Activated CD4-positive, alpha-beta T cell treated with anti-CD3 and anti-CD28 coated beads, Interleukin-2, amount 50 U/mL, for 1 hour (primary cell): ENCODE measurements at places on chromosomes 12 and 14.
A peak's percentile ranks its signal among the peaks of the same experiment; 100 is the strongest.

- no peak for DNase-seq
These were observed 21.5 kb upstream of the MMP17 start for GRCh38 chr12:131806674-131807073.

GRCh38 chr14:103304706-103305105 is 29.3 kb upstream of the EIF5 start:
- no peak for DNase-seq

DNA sequence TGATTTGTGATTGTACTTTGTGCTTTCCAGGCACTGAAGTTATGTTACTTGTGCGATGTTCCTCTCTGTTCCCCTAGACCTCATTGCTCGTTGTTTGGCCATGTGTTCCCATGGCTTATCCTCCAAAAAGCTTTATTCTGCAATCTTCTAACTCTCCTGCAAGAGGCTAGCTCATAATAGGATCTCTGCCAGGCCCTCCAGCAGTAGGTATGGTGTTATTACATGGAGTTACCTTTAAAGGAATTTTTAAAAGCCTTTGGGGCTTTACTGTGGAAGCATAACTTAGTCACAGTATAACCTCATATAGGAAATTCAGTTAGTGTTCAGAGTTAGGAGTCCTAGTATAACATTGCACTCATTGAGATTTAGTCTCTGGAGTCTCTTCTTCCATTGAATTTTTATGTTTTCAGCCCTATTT is 292.3 kb downstream of the RAD51B start:
- DNase-seq: no peak

- DNase-seq: no peak
These were observed 76.9 kb downstream of the VWF start for GRCh38 chr12:6047249-6048237.

- DNase-seq: peak; percentile 19
These were observed 516 bp downstream of the ANKRD9 start for GRCh38 chr14:102508774-102509745.

DNA sequence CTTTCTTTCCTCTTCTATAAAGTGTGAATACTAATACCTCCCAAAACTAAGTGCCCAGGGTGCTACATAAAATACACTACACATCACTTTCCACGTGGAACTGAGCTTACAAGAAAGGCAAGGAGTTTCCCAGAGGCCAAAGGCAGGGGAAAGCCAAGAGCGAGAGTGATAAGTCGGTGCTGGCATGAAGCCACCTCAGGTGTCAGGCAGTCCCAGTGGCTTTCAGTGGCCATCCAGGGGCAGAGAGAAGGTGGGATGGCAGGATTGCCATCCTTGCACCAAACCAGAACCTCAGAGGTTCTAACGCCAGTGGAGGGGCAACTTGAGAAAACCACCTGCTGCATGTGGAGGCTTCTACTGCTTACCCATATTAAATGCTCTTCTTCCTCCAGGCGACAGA is 79.7 kb upstream of the DIO3 start:
- DNase-seq: no peak

DNA sequence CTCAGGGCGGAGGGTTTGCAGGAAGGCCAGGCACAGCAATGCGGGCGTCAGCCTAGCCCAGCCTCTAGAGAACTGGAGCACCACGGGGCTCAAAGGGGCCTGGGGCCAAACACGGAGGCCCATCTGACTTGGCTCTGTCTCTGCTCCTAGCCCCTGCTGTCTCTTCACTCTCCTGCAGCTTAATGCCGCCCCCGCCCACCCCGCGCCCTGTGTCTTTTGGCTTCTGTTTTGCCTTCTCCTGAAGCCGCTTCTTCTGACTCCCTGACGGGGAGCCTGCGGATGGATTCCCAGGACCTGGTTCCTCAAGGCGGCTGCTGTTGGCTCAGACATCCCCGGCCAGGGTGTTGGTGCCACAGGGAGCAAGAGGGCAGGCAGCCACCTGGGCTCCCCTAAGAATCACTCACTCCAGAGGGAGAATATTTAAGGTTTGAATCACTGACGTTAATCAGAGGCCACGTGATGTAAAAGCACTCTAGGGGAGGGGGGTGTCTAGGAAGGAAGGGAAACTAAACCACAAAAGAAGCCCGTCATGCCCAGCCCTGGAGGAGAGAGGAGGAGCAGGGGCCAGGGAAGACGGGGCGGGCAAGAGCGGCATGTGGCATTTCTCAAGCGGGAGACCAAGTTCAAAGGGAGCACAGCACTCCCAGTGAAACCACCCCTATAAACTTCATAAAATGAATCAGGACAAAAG is 36.9 kb upstream of the PRMT8 start:
- DNase-seq: no peak

- DNase-seq: no peak
These were observed 358.4 kb downstream of the DPF3 start for GRCh38 chr14:72535485-72535884.

DNA sequence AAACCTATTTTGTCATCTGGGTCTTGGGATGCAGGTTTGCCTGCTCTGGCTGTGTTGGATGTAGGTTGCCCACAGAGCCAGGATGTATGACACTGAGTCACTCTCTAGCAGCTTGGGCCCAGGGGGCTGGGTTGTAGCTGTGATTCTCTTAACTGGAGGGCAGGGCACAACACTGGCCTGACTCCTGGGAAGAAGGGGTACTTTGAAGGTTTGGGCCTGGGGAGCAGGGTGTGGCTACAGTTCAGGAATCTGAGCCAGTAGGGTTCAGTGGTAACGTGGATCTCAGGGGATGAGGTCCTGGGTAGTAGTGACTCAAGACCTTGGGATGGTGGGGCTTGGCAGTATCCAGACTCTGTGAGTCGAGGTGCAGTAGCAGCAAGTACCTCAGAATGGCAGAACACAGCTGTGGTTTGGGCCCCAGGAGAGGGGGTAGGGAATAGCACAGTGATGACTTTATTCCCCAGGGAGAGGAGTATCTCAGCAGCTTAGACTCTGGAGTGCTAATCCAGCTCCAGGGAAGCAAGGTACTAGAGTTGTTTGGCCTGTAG is 25.7 kb downstream of the TBC1D15 start:
- DNase-seq: no peak

- DNase-seq: peak; percentile 16
These were observed 4.4 kb upstream of the C1RL start for GRCh38 chr12:7113389-7113871.

- no peak for DNase-seq
These were observed 138.5 kb downstream of the KTN1 start for GRCh38 chr14:55718551-55718950.

DNA sequence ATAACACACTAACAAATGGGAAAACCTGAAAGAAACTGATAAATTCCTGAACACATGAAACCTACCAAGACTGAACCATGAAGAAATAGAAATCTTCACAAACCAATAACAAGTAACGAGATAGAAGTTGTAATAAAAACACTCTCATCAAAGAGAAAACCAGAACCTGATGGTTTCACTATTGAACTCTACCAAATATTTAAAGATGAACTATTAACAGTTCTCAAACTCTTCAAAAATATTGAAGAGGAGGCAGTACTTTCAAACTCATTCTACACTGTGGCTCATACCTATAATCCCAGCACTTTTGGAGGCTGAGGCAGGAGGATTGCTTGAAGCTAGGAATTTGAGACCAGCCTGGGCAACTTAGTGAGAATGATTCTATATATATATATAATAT is 48.4 kb upstream of the TMTC2 start:
- no peak for DNase-seq

- DNase-seq: no peak
These were observed 6.0 kb upstream of the KRT4 start for GRCh38 chr12:52819731-52820510.

- no peak for DNase-seq
These were observed 39.9 kb upstream of the DHRS7 start for GRCh38 chr14:60204843-60205774.

GRCh38 chr12:114876968-114877680 is 193.1 kb upstream of the TBX3 start:
- no peak for DNase-seq

GRCh38 chr14:103928011-103928890 is at the start of gene TDRD9:
Gene TDRD9 (plus strand): TSS chr14:103928456. CDS start chr14:103928510, 54 bp downstream.
- DNase-seq: no peak

DNA sequence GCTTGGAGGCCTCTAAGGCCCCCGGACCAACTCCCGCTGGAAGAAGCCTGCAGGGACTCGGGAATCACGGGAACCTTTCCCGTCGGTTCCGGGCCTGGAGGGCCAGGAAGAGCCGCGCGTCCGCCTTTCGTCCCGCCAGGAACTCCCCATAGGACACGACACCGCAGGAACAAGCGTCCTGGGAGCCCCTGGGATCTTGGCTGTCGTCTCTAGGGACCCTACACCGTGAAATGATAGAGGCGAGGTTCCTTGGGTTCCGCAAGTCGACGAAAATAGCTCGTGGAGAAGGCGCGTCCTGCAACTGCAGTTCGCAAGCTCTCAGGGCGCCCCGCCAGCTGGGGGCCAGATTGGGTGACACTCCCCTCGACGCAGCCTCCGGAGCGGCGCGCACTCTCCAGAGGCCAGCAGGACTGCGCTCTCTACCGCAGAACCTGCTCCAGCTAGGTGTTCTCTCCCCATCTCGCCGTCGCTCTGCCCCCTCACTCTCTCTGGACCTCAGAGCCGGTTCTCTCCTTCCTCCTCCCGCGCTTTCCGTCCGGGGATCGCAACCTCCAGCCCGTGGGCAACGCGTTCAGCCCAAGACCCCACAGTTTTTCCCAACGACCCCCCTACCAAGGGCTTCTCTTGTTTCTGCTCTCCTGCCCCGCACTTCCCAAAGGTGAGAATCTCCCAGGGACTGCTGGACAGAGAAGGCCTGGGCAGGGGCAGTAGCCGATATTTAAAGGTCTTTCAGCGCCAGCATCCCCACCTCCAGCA is 776 bp downstream of the BMP4 start:
- no peak for DNase-seq

GRCh38 chr14:30180219-30180618 is 252.6 kb upstream of the PRKD1 start:
- no peak for DNase-seq

DNA sequence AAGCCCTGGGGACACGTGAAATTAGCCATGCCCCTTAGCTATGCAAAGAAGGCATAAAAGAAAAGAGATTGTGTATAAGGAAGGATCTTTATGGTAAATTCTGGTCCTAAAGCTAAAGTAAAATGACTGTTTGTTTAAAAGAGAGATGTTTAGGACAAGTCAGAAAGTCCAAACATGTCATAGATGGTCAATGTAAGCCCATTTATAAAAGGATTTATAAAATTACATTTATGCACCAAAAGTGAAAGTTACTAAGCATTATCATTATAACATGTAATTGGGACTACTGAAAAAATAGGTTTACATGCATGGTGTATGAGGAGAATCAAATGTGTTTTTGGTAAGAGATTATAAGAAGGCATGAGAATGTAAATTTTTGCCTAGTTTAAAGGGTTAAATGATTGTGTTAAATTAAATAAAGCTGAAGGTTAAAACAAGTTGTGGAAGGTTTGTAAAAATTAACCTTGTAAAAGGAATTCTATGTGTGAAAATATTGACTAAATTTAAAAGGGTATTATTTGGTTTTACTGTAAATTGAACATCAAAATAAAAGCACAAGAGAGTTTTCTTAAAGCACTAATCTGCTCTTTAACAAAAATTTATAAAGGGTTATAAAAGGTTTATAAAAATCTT is 50.4 kb upstream of the TSPAN8 start:
- no peak for DNase-seq

DNA sequence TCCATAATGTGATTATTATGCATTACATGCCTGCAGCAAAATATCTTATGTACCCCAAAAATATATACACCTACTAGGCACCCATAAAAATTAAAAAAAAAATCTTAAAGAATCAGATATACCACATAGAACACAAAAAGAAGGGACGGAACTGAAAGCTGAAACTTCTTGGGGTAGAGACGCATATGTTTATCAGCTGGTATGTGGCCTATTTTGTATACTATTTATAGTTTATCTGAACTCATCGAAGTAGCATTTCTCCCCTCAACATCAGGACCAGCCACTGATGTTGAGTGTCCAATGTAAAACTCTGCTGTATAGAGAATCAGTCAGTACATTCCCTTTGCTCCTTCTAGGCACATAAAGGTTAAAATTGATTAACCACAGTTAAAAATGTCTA is 22.9 kb upstream of the SOS2 start:
- DNase-seq: no peak

DNA sequence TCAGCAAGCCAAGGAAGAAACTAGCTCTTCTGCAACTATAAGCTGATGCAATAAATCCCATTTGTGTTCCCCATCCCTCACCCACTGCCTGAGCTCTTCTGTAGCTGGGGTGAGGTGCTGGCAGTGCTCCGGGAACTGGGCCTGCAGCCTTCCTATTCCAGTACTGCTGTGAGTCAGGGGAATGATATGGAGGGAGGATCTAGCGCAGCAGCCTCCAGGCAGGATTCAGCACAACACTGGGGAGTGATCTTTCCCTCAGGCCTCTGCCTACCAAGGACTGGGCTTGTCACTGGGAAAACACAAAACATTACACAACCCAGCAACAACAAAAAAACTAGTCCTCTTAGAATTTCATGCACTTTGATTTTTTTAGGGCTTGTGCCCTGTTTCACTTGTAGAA is 58.7 kb downstream of the ST8SIA1 start:
- DNase-seq: no peak

DNA sequence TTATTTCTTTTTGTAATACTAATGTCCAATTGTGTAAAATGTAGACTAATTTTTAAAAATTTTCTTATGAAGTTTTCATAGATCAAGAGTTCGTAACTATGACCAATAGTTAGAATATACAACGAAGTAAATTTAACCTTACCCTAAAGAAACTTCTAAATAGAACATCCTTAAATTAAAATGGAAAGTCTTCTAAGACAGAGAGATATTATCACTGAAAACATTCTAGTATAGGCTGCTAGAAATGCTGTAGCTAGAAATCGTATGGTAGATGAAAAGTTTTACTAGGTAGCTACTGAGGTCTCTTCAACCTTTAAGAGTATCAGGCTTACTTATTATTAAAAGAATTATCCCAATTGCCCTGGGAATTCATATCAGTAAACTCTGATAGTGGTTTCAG is 925 bp downstream of the CLEC2A start:
- DNase-seq: no peak

- no peak for DNase-seq
These were observed 15.0 kb downstream of the AQP6 start for GRCh38 chr12:49987625-49988303.

DNA sequence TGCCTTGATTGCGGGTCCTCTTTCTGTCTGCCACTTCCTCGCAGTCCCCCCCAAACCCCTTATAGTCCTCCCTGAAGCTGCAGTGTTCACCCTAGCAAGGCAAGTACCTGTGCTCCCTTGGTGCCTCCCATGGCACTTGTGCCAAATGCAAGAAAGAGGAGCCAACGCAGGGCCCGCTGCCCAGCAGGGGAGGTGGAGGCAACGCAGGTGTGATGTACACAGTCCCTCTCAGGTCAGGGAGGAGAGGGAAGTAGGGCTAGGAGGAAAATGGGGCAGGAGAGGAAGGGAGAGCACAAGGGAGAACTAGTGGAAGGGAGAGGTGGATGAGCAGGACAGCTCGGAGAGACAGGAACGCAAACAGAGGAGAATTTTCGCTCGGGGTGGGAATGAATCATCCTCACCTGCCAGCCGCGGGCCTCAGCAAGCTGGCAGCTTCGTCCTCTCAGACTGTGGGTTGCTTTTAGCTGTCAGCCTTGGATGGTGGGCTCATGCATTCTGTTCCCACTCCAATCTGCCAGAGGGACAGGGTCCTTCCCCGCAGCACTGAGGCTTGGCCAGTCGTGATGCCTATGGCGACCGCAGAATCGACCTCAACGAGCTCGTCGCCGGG is 357.0 kb downstream of the CACNA1C start:
- DNase-seq: no peak
